ENCODE measurements at places on chromosomes 5 and 9.
A peak's percentile ranks its signal among the peaks of the same experiment; 100 is the strongest.

- DNase-seq: no peak
These were observed 164.4 kb downstream of the SEMA5A start for GRCh38 chr5:9381464-9381863.

GRCh38 chr5:157563929-157564716, 11.5 kb downstream of the ADAM19 start:
- no peak for DNase-seq

- DNase-seq: no peak
These were observed 294.7 kb upstream of the DMRT1 start for GRCh38 chr9:546797-547223.

GRCh38 chr9:134052941-134053340, 14.9 kb downstream of the BRD3 start:
- DNase-seq: no peak

DNA sequence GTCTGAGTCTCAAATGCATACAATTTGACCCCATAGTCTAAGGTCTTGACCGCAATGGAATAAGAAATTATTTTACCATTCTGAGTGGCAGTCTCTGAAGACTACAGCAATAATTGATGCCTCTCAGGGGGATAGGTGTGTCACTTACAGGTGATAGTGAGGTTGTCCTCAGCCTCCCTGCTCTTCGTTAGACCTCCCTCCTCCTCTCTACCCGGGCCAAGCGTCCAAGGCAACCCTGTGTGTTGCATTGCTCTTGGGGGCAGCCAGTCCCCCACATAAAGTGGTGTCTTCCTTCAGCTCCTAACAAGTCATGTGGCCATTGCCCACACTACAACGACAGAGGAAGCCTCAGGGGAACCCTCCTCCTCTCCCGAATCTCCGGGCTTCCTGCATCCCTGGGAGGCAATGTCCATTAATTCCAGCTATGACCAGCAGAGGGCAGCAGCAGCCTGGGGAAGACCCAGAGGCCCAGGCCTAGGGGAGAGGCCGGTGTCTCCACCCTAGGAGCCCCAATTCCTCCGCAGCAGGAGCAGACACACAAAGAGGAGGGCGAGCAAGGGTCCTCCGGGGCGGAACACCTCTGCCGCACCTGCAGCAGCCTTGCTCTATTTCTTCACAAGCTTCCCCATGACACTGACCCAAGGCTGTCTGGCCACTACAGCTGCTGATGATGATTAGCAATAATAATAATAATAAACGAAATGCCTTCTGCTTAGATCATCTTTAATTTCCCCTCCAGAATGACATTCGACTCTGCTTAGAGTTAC, 134.8 kb downstream of the KCNIP1 start:
- DNase-seq: peak; percentile 68

DNA sequence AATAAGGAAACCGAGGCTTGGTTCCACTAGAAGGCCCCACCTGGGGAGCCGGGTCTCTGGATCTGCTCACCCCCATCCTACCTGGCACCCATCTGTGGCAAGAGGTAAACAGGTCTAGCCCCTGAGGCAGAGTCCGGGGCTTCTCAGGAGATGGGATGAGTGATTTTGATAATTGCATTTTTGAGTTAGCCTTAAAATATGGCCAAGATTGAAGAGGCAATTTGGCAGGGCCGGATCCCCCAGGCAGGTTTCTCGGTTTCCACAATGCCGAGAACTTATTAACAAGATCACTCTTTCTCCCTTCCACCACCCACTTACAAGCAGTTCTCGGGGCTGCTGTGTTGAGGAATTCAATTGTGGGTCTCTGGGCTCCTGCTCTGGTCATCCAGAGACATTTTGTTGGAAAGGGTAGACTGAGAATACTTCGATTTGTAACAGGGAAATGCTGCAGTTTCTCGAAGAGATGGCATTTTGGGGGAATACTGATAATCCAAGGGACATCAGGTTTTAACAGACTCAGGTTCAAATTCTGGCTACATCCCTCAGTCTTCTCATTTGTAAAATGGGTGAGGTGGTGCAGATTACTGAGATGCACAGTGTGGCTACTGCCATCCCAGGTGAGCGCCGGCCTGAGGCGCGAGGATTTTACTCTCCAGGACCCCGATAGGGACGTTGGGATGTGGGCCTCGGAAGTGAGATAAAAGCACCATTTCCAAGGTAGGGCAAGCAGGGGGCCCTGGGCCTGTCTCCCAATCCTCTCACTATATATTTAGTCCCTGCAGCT, 194.2 kb downstream of the CDK5RAP2 start:
- DNase-seq: peak; percentile 7

- DNase-seq: no peak
These were observed 34.6 kb downstream of the USP20 start for GRCh38 chr9:129869585-129870501.

DNA sequence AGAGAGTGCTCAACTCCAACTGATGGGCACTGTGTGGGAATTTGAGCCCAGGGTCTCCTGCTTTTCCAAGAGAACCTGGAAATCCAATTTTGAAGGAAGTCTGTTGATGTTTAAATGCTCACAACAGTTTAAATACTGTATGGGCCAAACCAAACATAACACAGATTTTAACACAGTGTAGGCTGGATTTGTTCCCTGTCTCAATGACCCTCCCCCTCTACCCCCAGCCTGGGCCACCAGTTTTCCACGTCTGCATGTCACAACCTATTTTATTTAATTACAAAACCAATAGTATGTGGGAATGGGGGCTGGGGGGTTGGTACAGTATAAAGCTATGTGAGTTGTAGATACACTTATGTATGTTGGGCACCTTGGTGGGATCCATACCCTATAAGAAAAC, 11.7 kb downstream of the PALM2AKAP2 start:
- no peak for DNase-seq

GRCh38 chr9:76810377-76810957, 46.2 kb downstream of the PCA3 start:
- peak; percentile 68 for DNase-seq

GRCh38 chr5:59829386-59829785, 64.1 kb downstream of the PDE4D start:
- no peak for DNase-seq

DNA sequence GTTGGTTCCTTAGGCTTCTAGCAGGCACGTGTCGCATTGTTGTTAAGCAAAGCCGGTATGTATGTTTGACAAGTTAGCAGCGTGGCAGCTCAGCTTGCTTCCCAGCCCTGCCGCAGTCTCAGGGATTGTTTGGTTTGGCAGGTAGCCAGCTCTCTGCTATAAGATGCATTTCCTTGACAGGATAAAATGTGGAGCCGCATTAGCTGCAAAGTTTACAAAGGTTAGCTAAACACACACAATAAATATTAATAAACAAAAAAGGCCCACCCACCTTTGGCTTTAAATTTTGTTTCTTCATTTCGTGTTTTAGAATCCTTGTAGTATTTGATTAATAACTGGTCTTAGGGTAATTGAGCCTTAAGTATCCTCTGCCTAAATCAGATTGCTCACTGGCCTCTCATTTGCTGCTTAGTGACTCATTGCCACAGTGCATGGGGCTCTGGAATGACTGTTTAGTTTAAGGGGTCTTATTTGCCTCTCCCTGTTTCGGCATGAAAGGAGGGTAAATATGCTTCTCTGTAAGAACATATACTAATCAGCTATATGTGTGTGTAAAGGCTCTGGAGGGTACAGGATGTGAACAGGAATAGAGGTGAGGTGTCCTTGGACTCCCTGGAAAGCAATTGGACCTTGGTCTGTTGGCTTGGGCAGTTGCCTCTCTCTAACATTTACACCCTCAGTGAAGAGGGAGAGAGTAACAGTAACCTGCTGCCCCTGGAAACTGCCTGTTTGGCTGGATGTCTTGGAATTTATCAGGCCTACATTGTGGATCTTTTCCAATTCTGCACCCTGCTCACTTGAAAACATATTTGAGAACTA, 122.0 kb downstream of the GDNF start:
- peak; percentile 87 for DNase-seq

GRCh38 chr5:176131771-176132170, 106.5 kb upstream of the SIMC1 start:
- DNase-seq: no peak

GRCh38 chr5:36683821-36684434, 77.5 kb downstream of the SLC1A3 start:
- no peak for DNase-seq

All from NCI-H345 (cell line).